ENCODE measurements at places on chromosomes 13 and 19.
A peak's percentile ranks its signal among the peaks of the same experiment; 100 is the strongest.

GRCh38 chr19:17385878-17386611, 8.0 kb downstream of the CCDC194 start:
- peak; percentile 49 for DNase-seq
- H3K36me3 ChIP-seq, result no peaks in the 10 kb centered on the region
- H3K27ac ChIP-seq, result no peak overlapping the region
- H3K27me3 ChIP-seq, result peaks cover 17% of the 10 kb centered on the region
- H3K4me1 ChIP-seq, result peaks cover 7% of the 10 kb centered on the region

GRCh38 chr13:99120751-99121150, 79.9 kb upstream of the UBAC2 start:
- H3K27me3 ChIP-seq, result no peaks in the 10 kb centered on the region
- no peak overlapping the region for H3K4me3 ChIP-seq
- H3K4me1 ChIP-seq, result peaks cover 11% of the 10 kb centered on the region
- no peak overlapping the region for H3K27ac ChIP-seq
- H3K36me3 ChIP-seq, result no peaks in the 10 kb centered on the region

DNA sequence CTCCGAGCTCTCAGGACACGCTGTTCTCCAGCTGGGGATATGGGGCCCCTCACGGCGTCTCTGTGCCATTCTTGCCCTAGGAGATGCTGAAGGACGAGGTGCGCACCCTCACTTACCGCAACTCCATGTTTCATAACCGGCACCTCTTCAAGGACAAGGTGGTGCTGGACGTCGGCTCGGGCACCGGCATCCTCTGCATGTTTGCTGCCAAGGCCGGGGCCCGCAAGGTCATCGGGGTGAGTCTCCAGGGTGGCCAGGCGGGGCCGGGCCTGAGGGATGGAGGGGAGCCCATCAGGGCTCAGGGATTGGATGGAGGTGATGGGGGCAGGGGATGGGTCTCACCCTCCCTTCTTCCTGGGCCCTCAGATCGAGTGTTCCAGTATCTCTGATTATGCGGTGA, 4.8 kb downstream of the PRMT1 start:
- H3K27ac ChIP-seq, result no peak overlapping the region
- DNase-seq, result no peak
- peaks cover 6% of the 10 kb centered on the region for H3K36me3 ChIP-seq
- H3K4me1 ChIP-seq, result peaks cover 16% of the 10 kb centered on the region
- H3K4me3 ChIP-seq, result no peak overlapping the region
- no peaks in the 10 kb centered on the region for H3K27me3 ChIP-seq

DNA sequence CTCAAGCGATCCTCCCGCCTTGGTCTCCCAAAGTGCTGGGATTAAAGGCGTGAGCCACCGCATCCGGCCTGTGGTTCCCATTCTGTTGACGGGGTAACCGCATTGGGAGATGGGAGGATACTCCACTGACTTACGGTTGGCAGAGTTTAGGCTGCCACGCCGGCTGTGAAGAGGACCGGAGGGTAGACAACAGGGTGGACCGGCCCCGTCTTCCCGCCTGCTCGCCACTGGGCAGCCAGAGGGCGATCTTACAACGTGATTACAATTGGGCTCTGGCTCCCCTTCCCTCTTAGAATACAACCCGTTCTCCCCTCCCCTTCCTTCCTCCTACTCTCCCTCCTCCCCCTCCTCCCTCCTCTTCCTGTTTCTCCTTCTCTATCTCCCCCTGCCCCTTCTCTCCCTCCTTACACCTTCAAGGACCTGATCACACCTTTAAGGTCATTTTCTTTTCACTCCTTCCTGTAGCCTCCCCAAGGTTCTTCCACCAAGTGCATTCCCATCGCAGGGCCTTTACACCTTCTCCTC, 957 bp upstream of the CCDC194 start:
- DNase-seq, result no peak
- H3K4me3 ChIP-seq, result no peak overlapping the region
- H3K27ac ChIP-seq, result no peak overlapping the region
- peaks cover 3% of the 10 kb centered on the region for H3K27me3 ChIP-seq
- peaks cover 7% of the 10 kb centered on the region for H3K4me1 ChIP-seq

DNA sequence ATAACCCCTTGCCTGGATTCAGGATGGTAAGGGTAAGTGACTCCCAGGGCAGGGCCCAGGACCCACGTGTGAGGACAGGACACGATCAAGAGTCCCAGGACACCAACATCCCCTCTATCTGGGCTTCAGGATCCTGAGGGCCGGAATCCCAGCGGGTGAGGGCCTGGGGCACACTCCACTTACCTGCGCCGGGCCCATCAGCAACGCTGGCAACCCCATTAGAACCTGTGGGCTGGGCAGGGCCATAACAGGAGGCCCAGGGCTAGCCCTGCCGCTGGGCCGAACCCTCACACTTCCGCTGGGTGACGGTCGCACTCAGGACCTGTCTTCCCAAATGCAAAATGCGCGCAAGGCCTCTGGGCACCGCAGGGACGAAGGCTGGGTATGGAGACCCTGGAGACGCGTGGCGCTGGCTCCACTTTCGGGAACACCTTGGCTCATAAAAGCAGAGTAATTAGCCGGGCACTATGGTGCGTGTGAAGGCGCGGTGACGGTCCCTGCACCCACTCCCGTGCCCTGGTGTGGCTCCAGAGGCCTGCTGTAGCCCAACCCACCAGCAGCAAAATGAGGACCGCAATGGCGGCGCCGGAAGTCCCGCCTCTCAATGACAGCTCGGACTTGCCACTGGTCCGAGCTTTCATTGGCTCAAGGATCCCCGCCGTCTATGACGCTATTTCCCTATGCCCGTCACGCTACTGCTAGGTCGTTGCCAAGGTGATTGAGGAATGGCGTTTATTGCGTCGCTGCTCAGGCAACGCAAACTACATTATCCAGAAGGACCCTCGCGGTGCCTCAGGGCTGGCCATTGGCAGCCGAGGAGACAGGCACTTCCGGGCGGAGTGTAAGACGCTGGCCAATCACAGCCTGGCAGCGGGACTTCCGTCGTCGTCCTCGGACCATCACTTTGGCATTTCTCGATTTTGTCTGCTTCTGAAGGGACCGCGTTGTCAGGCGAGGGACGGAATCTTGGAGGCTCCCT, at the start of gene ZNF132:
ZNF132 (minus strand) TSS at position 578 of the 979 bp plus-strand sequence; CDS start at position 246, 332 bp downstream.
- no peak within 1 kb of the TSS for H3K27ac ChIP-seq
- H3K36me3 ChIP-seq, result no peaks in the 10 kb centered on the region
- DNase-seq, result no peak
- no peaks in the 10 kb centered on the region for H3K27me3 ChIP-seq
- H3K4me3 ChIP-seq, result no peak within 1 kb of the TSS

DNA sequence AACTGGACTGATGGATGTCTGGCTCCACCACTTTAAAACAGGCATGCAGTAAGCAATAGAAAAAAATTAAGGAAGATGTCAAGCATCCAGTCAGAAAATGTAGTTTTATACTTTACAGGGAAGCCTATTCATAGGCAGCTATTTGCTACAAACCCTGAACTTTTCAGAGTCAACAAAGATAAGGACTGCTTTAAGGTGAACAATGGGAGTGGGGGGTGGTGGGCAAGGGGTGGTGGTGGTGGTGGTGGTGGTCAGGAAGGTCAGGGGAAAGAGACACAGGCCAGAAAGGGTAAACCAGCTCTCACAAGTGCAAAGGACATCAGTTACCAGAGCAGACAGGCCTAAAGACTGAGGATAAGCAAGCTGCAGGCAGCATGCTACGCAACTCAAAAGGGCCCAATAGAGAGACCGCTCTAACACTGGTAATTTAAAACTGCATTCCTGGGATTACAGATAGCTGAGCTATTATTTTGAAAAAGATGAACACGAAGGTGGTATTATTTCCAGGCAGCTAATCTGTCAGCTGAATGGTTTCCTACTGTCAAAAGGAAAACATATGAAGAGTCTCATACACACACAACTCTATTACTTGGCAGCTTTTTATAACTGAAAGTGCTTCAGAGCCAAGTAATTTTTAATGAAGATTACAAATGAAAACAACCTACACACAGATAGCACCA, 14.8 kb downstream of the BRD4 start:
- no peak overlapping the region for H3K27ac ChIP-seq
- DNase-seq, result no peak
- no peak overlapping the region for H3K4me3 ChIP-seq
- H3K4me1 ChIP-seq, result peaks cover 20% of the 10 kb centered on the region

DNA sequence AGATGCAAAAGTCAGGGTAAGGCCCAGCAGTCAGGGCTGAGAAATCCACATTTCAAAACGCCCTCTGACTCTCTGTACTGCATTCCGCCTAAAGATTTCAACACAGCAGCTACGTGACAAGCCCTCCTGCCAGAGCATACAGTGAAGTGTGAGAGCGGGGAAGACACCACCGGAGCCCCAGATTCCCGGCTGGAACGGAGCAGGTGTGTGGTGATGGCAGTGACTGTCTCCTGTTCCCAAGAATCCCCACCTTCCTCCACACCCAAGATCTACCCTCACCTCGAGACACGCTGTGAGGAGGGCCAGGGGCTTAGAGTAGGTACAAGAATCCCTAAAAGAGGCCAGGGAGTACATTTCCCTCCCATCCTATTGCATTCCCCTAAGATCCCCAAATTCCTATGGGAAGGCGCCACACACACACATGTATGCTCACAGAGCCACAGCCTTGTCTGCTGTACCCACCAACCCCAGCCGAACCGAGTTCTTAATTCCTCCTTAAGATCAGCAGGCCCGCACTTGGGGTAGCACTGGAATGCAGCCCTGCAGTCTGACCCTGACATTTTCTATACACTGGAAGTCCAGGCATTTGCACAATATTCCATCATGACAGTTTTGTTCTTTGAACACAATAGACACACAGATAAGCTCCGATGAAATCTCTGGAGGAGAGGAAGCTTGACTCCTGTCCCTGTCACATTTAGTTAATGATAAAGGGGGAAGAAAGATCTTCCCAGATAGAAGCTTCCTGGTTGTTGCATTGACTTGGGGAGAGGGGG, 102.9 kb downstream of the FOXO1 start:
- DNase-seq, result no peak
- H3K4me3 ChIP-seq, result no peak overlapping the region
- H3K36me3 ChIP-seq, result no peaks in the 10 kb centered on the region
- H3K27me3 ChIP-seq, result no peaks in the 10 kb centered on the region
- H3K4me1 ChIP-seq, result no peaks in the 10 kb centered on the region

DNA sequence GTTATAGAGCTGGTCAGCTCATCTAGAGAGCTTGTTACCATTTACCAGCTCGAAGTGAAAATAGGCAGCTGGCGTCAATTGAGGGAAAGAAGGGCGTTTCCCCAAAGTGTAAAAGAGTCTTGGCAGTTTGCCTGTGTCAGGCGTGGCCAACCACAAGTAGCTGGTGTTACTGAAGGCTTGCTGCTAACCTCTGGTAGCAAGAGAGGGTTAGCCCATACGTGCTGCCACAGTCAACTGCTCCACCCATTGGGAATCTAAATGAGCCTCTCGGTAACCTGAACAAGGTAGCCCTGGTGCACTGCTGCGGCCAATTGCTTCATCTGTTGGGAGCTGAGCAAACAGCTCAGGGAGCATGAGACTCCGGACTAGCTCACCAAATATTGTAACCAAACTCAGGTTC, 314.9 kb upstream of the SLITRK5 start:
- no peaks in the 10 kb centered on the region for H3K4me1 ChIP-seq
- no peaks in the 10 kb centered on the region for H3K36me3 ChIP-seq
- no peak overlapping the region for H3K27ac ChIP-seq
- H3K4me3 ChIP-seq, result no peak overlapping the region

GRCh38 chr13:21594715-21595545, 9.0 kb downstream of the MICU2 start:
- no peaks in the 10 kb centered on the region for H3K4me1 ChIP-seq
- DNase-seq, result no peak
- H3K36me3 ChIP-seq, result no peaks in the 10 kb centered on the region
- H3K27me3 ChIP-seq, result no peaks in the 10 kb centered on the region
- H3K4me3 ChIP-seq, result no peak overlapping the region

DNA sequence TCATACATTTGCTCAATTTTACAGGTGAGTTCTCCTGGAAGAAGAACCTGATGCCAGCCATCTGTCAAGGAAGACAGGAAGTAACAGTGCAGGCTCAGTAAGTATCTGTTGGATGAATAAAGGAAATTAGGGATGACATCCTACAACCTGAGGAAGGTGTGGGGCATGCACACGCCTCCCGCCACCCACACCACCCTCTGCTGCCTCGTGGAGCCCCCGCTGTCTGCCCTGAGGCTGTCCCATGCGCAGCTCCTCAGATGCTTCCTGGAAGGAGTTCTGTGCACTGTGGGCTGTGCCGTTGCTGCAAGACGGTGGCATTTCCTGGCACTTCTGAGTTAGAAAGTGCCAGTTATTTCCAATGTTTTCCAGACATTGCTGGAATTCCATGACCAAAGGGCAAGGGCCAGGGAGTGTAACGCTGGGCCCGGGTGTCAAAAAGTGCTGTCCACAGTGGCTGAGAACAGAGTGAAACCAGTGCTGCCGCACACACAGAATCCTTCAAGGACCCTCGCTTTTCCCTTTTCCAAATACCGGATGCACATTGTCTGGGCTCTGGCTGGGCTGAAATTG, 4.2 kb upstream of the TEX29 start:
- DNase-seq, result no peak
- no peaks in the 10 kb centered on the region for H3K36me3 ChIP-seq
- no peaks in the 10 kb centered on the region for H3K4me1 ChIP-seq
- no peak overlapping the region for H3K4me3 ChIP-seq

GRCh38 chr19:3383121-3383722, 16.8 kb downstream of the NFIC start:
- DNase-seq, result no peak
- H3K36me3 ChIP-seq, result no peaks in the 10 kb centered on the region
- H3K27me3 ChIP-seq, result peaks cover 81% of the 10 kb centered on the region
- no peak overlapping the region for H3K27ac ChIP-seq

- H3K4me3 ChIP-seq, result no peak overlapping the region
- no peak for DNase-seq
- no peaks in the 10 kb centered on the region for H3K27me3 ChIP-seq
- no peaks in the 10 kb centered on the region for H3K36me3 ChIP-seq
- H3K27ac ChIP-seq, result no peak overlapping the region
These were observed 55.5 kb downstream of the CYSLTR2 start for GRCh38 chr13:48709213-48709612.

DNA sequence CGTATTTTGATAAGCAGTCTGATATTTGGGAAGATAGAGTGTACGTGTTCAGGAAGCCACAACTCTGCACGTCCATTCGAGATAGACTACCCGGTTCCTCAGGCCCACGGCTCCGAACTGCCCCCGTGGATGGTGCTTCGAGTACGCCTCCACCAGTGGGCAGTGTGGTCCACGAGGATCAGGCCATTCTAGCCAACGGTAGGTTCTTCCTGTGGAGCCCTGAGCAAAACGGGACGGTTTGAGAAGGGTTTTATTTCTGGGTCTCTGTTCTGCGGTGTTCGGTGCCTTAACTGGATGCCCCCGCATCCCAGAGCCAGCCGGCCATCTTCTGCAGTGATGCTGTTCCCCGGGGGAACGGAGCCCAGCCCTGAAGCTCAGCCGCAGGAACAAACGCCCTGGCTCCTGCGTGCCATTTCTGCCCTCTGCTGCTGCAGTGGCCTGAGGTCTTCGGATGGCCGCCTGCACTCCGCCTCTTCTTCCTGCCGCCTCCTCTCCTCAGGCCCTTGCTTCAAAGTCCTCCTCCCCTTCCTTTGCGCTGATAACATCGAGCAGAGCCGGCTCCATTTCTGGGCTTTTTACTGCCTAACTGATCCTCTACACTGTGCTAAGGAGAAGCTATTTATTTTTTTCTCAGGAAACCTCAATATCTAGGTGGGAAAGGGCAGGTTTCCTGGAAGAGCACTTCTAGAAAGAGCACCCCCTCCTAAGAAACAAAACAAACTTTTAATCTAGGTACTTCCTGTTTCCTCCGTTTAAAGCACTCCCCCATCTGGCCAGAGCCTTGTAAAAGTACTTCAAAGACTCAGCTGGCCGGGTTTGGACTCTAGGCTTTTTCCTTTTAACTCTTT, 36.2 kb upstream of the SLC46A3 start:
- H3K36me3 ChIP-seq, result no peaks in the 10 kb centered on the region
- no peaks in the 10 kb centered on the region for H3K27me3 ChIP-seq
- H3K27ac ChIP-seq, result no peak overlapping the region
- H3K4me1 ChIP-seq, result no peaks in the 10 kb centered on the region
- no peak overlapping the region for H3K4me3 ChIP-seq

GRCh38 chr13:41782086-41782485, 178.8 kb downstream of the VWA8 start:
- no peak overlapping the region for H3K4me3 ChIP-seq
- H3K36me3 ChIP-seq, result no peaks in the 10 kb centered on the region
- no peak for DNase-seq
- H3K4me1 ChIP-seq, result no peaks in the 10 kb centered on the region
- H3K27me3 ChIP-seq, result no peaks in the 10 kb centered on the region
